GM23338 (cell line): ENCODE measurements at places on chromosomes 5 and 9.

GRCh38 chr5:151047814-151048425, 27.5 kb downstream of the GPX3 start:
- DNase-seq = peak; percentile 76

- no peak for DNase-seq
Observed at GRCh38 chr5:94244921-94245320, 373.5 kb downstream of the KIAA0825 start.

DNA sequence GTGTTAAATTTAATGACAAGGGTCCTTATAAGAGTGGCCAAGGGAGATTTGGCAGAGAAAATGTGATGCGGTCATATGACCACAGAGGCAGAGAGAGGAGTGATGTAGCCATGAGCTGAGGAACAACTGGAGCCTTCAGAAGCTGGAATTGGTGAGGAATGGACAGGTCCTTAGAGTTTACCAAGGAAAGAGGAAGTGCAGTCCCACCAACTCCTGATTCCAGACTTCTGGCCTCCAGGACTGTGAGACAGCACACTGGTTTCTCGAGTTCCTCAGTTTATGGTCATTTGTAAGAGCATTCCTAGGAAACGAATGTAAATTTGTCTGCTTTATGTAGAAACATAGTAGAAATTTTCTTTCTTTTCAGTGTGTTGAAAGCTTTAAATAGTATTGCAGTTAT, 410.1 kb downstream of the CDH18 start:
- DNase-seq = no peak

DNA sequence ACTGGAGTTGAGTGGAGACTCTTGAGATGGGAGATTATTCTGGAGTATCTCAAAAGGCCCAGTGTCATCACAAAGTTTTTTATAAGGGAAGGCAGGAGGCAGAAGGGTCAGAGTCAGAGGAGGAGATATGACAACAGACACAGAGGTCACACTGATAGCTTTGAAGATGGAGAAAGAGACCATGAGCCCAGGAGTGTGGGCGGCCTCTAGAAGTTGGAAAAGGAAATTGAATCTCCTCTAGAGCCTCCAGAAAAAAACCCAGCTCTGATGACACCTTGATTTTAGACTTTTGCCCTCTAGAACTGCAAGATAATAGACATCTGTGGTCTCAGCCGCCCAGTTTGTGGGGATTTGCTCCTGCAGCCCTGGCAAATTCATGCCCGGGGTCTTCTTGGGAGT, 64.8 kb upstream of the SPTLC1 start:
- no peak for DNase-seq

- DNase-seq = peak; percentile 89
Observed at GRCh38 chr5:112174959-112175594, 244.0 kb downstream of the EPB41L4A start.

DNA sequence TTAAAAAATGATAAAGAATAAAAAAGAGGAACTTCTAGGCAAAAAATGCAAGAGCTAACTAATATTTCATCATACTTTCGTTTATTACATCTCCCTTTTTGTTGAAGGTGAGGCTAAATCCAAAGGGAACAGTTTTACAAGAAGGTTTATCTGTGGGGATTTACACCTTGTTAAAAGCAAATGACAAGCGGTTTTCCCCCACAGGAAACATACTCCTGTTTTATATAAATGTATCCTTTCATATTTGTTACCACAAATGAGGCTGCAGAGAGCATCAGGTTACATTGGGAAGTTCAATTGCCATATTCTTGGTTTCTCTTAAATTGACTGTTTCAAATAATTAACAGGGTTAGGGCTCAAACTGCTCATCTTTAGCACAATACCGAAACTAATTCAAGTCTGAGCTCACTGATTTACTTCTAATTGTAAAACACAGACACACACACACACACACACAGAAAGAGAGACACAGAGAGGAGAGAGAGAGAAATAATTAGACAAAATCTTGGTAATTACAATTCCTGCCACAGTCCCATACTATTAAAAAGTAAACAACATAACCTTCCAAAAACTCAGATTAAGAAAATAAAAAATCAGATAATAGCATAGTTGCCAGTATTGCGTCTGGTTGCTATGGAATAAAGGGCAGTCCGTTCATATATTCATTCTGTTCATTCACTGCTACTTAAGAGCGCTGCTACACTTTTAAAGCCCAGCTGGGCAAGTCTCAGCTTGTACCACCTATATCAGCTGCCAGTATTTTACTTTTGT, 17.1 kb downstream of the RFX3 start:
- DNase-seq = no peak

GRCh38 chr5:140351609-140352334, 5.4 kb upstream of the HBEGF start:
- peak; percentile 93 for DNase-seq

DNA sequence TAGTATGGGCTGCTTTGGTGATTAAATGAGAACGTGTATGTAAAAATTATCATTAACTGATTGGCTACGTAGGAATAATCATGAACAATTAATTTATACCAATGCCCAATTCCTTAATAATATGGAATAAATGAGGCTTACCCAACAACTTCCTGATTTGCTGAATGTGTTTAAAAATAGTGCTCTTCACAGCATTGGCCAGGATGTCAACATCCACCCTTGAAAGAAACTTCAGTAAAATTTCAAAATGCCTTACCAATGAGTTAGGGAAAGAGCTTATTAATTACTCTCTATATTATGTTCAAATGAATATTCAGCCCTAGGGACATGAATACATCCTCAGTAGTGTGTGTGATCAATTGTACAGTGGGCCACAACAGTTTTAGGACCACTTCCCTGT, 401.4 kb downstream of the PSAT1 start:
- no peak for DNase-seq

- peak; percentile 61 for DNase-seq
Observed at GRCh38 chr5:16179511-16179935, at the start of gene MARCHF11. TSS of gene MARCHF11 (minus strand) at chr5:16179791. CDS start at chr5:16179575, 216 bp downstream.

GRCh38 chr9:108980893-108981292, 32.4 kb downstream of the CTNNAL1 start:
- no peak for DNase-seq

DNA sequence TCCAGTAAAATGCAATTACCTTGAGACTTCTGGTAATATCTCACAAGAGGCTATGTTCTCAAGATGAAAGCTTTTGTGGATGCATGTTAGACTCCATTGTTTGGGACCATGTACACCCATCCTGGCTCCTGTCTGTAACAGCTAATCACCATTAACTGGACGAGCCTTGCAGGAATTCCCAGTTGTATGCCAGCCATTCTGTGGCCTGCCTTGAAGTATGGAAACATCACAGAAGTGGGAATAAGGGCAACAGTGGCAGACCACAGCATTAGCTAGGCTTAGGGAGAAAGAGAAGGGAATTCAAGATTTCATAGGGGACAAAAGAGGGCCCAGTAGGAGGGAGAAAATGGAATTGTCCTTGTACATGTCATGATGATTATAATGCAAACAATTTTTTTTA, 79.0 kb downstream of the RORB start:
- DNase-seq = no peak

DNA sequence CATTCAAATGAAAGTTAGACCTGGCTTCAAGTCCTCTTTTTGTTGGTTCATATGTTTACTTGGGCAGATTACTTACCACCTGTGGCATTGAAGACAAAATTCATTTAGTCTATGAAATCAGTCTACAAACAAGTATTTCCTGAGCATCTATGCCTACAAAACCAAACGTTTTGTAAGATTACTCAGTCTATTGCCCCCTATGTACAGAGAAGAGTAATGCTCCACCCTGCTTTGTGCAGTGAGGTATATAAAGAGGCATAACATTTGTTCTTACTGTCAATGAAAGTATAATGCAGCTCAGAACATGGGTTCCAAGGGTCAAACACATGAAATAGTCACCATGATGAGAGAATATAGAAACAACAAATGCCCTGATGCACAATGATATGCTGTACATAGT, 580.7 kb downstream of the KIF4B start:
- peak; percentile 40 for DNase-seq

- DNase-seq = no peak
Observed at GRCh38 chr9:20754556-20754955, 70.5 kb downstream of the FOCAD start.

DNA sequence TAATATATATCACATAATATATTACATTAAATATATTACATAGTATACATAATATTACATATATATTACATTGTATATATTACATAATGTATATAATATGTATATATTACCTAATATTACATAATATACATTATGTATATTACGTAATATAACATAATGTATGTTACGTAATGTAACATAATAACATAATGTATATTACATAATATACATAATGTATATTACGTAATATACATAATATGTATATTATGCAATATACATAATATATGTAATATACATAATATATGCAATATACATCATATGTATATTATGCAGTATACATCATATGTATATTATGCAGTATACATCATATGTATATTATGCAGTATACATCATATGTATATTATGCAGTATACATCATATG, 19.1 kb downstream of the CYLC2 start:
- no peak for DNase-seq

DNA sequence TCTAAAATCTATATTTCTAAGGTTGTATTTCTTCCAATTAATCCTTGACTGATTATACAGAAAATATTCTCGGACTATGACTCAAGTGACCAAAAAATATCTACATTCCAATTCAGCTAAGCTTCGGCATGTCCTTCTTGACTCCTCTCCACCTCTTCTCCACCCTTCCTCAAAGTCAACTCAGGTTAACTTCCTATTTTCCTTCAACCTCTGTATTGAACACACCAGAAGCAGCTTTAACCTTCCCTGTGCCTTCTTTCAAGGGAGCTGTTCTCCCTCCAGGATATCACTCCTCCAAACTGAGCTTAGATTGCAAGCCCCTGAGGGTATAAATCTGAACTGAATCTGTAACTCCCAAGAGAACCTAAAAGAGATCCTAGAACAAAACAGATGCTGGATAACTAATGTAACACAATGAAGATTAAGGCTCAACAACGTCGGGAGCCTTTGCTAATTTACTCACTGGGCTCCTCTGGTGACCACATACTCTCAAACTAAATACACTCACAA, 1.1 kb downstream of the SLCO4C1 start:
- peak; percentile 28 for DNase-seq
